ENCODE measurements at places on chromosomes 6 and 20.

GRCh38 chr20:25397821-25398220, 7.2 kb upstream of the ABHD12 start:
- DNase-seq = no peak

DNA sequence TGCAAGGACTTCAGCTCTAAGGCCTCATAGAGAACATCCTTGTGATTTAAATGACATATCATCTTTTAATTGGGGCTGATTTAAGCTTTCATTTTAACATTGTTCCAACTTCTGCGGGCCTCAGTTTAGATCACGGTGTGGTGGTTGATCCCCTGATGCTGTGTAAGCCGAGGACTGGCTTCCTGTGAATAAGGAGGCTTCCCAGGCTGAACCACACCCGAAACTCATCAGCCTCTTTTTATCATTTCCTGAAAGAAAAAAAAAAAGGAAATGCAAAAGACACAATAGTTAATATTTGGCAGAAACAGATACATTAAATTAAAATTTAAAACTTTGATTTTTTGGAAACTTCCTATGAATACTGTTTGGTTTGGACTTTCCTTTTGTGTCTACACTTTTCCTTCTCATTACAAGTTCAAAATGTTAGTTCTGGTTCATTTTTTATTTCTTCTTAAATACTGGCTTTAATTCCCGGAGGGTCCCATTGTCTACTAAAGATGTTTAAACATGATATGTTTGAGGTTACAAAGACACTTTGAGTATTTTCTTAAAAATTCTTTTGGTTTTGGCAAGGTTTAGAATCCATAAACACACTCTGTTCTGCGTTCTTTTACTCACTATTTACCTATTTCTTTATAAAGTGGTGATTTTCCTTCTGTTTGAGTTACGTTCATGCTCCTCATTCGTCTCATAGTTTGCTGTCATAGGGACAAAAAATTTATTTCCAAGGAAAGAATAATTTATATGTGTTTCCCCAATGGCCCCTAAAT, 230.0 kb upstream of the SULF2 start:
- DNase-seq = no peak

- no peak for DNase-seq
These were observed 62.0 kb downstream of the FHL5 start for GRCh38 chr6:96624957-96625356.

DNA sequence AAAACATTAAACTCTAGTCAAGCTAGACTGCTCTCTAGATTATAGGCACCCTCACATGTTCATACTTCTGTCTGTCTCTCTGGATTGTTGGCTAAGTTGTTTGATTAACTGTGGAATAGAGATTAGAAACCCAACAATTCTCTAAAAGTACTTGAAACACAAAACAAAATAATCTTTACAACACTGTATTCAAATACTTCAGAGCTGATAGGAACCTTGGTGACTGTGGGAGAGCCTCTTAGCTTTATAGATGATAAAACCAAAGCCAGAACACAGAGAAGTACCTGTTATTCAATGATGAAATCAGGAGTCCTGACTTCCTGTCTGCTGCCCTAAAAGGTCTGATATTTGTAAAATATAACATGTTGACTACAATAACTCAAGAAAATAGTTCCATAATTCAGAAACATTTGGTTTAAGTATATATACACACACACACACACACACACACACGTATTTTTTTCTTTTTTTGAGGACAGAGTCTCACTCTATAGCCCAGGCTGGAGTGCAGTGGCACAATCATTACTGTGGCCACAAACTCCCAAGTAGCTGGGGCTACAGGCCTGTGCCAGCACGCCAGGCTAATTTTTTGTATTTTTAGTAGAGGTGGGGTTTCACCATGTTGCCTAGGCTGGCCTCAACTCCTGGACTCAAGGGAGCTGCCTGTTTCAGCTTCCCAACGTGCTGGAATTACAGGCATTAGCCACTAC, 222.0 kb downstream of the FUT9 start:
- DNase-seq = no peak

DNA sequence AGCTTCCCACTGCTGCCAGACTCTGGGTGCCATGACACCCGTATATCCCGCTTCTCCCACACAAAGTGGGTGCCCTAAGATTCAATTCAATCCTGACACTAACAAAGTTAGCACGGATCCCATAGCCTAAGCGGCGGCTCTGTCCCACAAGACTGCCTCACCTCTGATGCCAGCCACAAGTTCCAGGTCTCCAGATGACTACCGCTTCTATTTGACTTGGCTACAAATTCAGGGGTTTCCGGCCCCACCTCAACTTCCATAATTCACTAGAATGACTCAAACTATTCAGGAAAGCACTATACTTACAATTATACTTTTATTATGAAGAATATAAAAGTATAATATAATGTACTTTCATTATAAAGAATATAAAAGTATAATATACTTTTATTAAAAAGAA, 24.8 kb upstream of the SLC22A23 start:
- DNase-seq = no peak

- DNase-seq = peak; percentile 43
These were observed at the start of gene NRSN2 for GRCh38 chr20:346640-347316. NRSN2 (plus strand) TSS chr20:347111; CDS start chr20:349644, 2,533 bp downstream.

DNA sequence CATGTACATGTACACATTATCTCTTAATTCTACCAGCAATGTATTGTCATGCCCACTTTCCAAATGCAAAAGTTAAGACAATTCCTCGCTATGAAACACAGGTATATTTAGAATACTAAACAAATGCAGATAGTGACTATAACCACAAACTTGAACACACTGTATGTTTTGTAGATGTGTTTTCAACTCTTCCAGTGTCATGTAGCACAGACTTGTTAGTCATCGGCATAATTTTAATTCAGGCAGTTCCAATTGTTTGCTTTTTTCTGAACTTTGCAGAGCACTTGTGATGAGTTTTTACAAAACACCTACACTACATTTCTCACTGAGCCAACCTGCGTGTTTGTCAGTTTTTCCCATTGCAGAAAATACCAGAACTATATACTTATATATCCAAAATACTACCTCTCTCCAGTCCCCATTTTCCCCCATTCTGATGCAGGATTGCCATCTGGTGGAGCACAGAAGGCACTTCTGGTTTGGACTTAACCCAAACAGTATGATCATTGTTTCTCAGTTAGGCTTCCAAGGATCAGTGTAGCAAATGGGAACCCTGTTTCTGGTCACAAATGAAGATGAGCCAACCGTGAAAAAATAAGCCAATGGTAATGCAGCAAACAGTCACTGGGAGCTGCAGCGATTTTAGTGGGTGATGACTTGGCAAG, 143.4 kb downstream of the ADGRB3 start:
- peak; percentile 58 for DNase-seq

DNA sequence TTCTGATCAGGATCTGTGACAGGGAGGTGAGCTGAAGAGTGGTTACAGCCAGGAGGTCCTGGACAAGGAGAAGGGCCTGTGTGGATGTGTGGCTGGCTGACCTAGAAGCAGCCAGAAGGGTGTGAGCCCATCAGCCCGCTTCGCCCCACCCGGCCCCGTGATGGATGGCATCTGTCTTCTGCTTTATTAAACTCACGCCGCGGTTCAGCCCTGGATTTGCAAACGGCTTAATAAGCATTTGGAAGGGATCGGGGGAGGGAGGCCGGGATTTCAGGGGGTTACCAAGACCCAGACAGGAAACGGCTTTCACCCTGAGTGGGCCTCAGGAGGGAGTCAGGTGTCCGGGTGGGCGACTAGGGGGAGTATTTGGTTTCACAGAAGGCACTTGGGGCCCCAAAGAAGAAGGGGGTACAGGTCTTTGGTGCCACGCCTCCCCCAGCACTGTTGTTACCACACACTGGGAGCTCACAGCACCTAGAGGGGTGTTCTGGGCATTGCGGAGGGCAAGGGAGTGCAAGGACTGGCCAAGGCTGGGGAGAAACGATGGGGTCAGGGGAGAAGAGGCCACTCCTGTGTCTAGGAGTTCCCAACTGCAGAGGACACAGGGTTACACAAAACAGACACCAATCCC, 53.8 kb upstream of the FOXP4 start:
- no peak for DNase-seq

DNA sequence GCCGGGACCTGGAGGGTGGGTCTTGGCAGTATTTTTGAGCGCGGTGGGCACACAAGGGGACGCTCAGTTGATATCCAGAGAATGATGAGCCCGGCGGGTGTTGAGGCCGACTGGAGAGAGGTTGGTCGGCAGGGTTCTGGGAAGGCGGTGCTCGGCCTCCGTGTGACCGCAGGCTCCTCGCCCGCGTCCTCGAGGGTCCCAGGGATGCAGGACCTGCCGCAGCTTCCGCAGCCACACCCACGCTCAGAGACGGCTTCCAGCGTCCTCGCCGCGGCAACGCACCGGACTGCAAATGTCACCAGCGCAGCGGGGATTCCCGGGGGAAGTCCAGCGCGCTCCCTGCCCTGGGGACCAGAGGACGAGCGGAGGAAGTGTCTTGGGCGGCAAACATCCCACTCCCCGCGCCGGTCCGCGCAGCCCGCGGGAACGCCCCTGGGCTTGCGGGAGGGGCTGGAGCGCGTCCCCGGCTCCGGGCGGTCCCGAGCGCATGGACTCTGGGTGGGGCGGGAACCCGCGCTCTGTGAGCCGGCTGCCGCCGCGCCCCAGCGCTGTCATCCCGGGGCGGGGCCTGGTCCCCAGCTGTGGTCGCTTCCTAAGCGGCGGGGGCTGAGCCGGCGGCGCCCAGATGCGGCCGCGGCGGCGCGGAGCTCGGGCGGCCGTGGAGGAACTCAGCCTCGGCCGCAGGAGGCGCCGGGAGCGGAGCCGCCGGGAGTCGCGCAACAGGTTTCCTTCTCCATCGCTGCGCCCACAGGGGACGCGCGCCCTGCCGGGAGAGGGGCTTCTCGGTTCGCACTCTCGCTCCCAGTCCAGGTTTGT, at the start of gene STX11:
TSS of gene STX11 (plus strand) at position 624 of the 816 bp plus-strand sequence. CDS start 36,111 bp downstream, outside the sequence.
- DNase-seq = peak; percentile 86

- peak; percentile 35 for DNase-seq
These were observed 5.9 kb downstream of the TMEM239 start for GRCh38 chr20:2822073-2822472.

GRCh38 chr6:52328303-52328662, 33.7 kb upstream of the PAQR8 start:
- no peak for DNase-seq

- DNase-seq = no peak
These were observed 26.4 kb downstream of the PSMG4 start for GRCh38 chr6:3285049-3285639.

- DNase-seq = peak; percentile 27
These were observed 156.9 kb downstream of the MAFB start for GRCh38 chr20:40532103-40532502.
